ENCODE measurements at places on chromosomes 11 and 22.

DNA sequence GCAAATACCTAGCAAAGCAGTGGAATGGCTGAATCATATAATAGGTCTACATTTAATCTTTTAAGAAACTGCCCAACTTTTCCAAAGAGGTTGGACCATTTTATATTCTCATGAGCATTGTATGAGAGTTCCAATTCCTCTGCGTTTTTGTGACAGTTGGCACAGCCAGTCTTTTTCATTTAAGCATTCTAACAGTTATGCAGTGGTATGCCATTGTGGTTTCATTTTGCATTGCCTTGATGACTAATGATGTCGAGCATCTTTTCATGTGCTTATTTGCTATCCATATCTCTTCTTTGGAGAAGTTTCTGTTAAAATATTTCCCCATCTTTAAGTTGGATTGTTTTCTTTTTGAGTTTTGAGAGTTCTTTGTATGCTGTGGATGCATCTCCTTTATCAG, 38.7 kb downstream of the EIF3F start:
- no peak for DNase-seq

DNA sequence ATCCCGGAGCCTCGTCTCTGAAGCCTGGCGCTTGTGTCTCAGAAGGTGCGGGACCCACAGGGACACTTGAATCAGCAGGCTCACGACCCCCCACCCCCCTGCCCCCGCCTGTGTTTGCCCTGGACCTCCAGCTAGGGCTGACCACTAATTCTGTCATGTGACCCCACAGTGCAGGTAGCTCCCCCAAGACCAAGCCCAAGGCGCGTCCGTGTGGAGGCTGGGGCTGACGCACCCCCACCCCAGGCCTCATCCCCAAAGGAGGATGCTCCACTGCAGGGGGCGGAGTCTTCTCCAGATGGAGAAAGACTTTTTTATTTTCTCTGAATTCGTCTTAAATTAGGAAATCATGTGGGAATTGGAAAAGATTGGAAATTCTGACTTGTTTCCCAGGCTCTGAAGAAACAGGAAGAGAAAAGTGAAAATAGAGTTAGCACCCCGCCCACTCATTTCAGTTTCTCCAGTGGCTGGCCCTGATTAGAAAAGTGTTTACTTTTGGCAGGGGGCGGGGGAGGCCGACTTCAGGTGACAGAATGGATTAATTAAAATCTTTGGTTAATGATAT, 1.0 kb upstream of the RELA start:
- no peak for DNase-seq

- DNase-seq = no peak
These were observed 87.8 kb downstream of the CACNA1I start for GRCh38 chr22:39658367-39658766.

DNA sequence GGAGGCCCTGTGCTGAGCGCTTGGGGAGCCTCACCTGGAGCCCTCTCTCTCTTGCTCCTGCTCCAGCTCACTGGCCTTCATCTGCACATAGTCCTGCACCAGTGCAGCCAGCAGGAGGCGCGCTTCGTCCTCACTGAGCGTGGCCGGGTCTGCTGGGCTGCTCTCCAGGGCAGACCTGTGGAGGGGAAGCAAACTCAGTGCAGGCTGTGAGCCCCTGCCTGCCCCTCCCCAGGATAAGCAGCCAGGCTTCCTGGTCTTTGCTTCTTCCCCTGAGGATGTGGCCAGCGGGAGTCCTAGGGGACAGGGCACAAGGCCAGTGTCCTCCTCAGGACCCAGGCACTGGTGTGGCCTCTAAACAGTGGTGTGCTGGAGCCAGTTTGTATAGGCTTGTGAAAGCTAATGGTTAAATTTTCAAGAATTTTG, 2.2 kb downstream of the CALCA start:
- peak; percentile 53 for DNase-seq
